ENCODE measurements at places on chromosomes 4 and X. TPM values are rescaled to one million over a fixed set of nuclear protein-coding genes. Genes with fewer than 3 reads are reported as not detected.

ZNF182 gene
- 3.4 TPM for total RNA-seq

ASB5 gene
- total RNA-seq = not detected

FAM241A gene
- 21.2 TPM for total RNA-seq

KLB gene
- 14.7 TPM for total RNA-seq

CYTL1 gene
- not detected for total RNA-seq

TSPAN7 gene
- total RNA-seq = 18.7 TPM

MAP7D2 gene
- total RNA-seq = not detected

MAGED4B gene
- total RNA-seq = 1.3 TPM

YY2 gene
- total RNA-seq = 2.7 TPM

RBMXL3 gene
- total RNA-seq = not detected

EDA gene
- 7.2 TPM for total RNA-seq

ELMOD2 gene
- total RNA-seq = 17.8 TPM

ADAMTS3 gene
- total RNA-seq = 7.9 TPM

SLC6A14 gene
- not detected for total RNA-seq

DGAT2L6 gene
- total RNA-seq = not detected

MAGEA2 gene
- not detected for total RNA-seq

All from omental fat pad (tissue), 4 donors.